Putamen (tissue), 1 donor: ENCODE measurements at places on chromosomes 3 and 15.
A peak's percentile ranks its signal among the peaks of the same experiment; 100 is the strongest.

- no peak for DNase-seq
These were observed 16.2 kb upstream of the CHD2 start for GRCh38 chr15:92883876-92884435.

GRCh38 chr3:32237670-32238452, 619 bp upstream of the CMTM8 start:
- DNase-seq: no peak

DNA sequence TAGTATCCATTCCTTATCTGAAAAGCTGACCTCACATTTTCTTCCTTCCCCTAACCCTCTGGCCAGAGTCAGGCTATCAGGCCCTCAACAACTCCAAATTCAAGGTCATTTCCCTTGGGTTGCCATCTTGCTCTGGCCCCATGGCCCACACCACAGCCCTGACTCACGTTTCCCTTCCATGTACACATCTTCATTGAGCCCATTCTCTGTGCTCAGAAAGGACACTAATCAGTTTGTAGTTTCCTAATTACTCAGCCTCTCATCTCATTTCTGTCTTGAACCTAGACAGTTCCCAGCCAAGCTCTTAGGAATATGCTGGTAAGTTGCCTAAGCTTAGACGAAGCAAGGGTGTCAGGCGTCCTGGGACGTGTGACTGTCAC, 14.9 kb downstream of the TGM5 start:
- no peak for DNase-seq

- DNase-seq: no peak
These were observed 35.9 kb upstream of the MRPS22 start for GRCh38 chr3:139307601-139308555.

DNA sequence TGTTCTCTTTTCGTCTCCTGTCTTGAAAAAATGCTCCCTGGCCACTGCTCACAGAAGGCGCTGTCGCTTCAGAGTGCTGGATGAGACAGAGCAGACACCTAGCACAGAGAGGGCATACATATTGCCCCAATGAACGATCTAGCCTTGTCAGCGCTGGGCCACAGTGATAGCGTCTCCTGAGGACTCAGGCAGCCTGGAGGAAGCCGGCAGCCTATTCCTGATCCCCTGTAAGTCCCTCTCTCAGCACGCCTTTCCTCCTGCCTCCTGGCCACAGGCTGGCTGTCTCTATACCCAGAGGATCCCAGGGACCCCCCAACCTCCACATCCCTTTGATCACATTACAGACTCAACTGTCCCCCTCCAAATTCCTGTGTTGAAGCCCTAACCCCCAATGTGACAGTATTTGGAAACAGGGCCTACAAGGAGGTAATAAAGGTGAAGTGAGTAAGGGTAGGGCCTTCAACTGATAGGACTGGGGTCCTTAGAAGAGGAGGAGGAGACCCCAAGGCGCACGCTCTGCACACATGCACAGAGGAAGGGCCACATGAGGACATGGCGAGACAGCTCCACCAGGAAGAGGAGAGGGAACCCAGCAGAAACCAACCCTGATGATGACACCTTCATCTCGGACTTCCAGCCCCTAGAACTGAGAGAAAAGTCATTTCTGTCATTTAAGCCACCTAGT, 7.5 kb downstream of the PLA2G4F start:
- no peak for DNase-seq

DNA sequence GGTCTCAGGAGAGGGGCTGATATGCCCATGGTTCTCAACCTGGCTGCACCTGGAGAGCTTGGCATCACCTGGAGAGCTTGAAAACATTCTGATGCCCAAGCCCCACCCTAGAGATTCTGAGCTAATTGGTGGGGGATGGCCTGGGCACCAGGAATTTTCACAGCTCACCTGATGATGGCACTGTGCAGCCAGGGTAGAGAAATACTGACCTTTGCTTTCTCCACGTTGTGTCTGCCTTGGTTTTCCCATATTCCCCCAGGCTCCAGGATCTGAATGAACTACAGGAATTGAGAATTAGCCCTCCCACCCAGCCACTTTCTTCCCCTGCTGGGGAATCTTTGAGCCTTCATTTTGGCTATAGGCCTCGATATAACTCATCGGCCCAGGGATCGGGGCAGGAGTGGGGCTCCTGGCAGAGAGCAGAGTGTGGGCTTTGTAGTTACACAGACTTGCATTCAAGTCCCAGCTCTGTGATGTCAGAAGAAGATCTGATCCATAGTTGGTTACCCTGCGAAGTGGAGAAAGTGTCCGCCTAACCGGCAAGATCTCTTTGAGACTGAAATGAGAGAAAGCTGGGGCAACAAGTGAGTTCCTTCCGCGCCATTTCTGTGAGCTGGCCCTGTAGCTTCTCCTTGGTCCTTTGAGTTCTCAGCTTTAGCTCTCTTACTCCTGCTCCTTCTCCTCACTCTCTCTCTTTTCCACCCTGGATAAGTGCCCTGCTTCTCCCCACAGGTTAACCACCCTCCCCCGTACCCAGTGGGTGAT, 33.1 kb upstream of the UBE2Q2 start:
- no peak for DNase-seq

DNA sequence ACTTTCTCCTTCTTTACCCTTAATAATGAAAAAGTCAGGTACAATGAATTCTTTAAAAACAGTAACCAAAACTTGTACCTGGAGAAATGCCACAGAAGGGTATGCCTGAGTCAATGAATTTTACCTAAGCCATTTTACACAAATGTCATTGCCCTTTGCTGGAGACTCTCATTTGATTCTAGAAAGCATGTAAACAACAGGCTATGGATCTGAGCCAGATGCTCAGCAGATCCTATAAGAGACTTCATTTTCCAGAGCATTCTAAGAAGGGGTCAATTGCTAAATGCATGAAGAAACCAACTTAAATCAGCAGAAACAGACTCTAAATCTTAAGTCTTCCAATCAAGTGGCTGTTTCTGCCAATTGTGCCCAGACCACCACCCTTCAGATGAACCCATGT, 83.8 kb upstream of the GALNT15 start:
- no peak for DNase-seq

DNA sequence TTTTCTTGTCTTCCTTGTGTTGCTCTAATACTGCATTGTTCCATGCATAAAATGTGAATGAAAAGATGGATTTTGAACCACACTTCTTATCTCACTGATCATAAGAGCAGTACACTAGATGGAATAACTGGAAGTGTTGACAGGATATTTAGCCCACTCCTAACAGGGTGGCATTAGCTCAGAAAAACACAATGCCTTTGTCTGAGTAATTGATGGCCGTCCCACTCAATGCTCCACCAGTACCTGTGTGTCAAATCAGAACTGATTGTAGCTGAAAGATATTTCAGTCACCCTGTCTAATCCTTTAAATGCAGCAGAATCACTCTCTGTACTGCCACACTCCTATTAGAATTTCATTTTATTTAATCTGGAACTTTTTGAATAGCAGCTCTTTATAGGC, 526.5 kb downstream of the UNC13C start:
- peak; percentile 61 for DNase-seq

DNA sequence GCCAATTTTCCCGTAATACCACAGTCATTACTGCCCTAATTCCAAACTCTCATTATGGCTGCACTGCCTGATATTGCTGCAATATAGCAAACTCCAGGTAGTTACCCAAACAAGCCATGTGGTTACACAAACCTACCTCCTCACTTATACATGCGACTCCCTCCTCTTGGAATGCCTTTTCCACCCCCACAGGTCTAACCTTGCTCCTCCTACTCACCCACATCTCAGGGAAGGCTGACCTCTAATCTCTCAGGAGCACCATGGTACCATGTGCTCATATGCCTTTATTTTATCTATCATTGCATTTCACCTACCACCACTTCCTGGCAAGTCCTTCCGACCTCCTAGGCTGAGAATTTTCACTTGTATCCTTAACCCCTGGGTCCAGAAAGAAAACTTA, 2.9 kb downstream of the RBPMS2 start:
- DNase-seq: no peak

GRCh38 chr3:151912028-151912427, 38.6 kb downstream of the SUCNR1 start:
- DNase-seq: peak; percentile 6

GRCh38 chr15:98753726-98754656, 105.7 kb downstream of the IGF1R start:
- DNase-seq: no peak

DNA sequence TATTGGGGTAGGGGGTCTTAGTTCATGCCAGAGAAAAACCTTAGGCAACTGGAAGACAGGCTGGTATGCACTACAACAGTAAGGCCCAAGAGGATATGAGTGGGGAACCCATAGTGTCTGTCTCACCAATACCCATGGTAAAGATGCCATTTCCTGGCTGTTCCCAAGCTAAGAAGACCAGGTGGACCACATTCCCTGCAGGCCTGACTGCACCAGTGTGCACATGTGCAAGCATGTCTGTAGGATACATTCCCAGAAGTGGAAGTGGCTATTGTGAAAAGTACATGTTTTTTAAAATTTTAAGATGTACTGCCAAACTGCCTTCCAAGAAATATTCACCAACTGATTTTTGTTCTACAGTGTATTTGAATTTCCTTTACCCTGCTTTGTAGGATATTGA, 207.3 kb upstream of the CTNNB1 start:
- no peak for DNase-seq

GRCh38 chr3:124599779-124600693, 130.2 kb upstream of the UMPS start:
- no peak for DNase-seq

DNA sequence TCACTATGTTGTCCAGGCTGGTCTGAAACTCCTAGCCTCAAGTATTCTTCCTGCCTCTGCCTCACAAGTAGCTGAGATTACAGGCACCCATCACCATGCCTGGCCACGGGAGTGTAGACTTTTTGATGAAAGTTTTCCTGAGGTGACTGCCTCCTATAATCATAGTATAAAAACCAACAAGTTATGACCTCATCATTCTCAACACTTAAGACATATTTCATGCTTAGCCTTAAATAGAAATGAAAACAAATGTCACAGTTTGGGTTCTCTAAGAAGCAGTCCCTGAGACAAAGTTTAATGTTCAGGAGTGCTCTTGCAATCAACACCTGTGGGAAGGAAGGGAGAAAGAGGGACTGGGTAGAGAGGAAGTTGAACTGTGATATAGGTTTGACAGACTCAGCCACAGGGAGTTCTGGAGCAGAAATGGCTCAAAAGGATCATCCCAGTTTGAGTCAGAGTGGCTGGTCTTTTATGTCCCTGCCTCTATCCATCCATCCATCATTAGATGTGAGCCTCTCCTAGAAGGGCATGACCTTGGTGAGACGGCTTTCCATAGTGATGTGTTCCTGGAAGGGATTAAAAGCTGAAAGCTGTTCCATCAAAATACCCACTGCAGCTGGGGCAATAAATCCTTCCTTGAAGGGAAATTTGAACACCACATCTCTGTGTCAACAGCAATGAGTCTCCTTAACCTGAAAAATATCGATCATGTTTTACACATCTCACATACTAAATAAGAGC, 16.2 kb upstream of the ABHD5 start:
- DNase-seq: no peak

DNA sequence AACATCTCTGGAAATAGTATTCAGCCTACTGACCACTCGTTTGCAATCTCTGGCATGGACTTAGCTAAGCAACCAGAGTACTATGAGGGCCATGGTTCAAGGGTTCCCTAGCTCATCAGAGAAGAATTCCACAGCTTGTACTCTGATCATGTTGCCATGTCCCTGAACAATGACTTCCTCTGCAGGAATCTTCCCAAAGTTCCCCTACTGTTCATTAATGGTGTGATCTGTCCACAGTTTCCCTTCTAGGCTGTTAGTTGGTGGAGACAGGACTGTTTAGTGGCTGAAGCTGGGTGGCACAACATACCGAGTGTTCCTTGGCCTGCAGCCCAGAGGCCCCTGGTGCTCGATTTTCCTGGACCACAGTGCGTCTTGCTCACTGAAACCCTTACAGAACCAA, 44.4 kb upstream of the GALNT15 start:
- DNase-seq: no peak

GRCh38 chr3:31610700-31611275, 78.1 kb downstream of the STT3B start:
- no peak for DNase-seq

- no peak for DNase-seq
These were observed 28.0 kb upstream of the PLA2G4E start for GRCh38 chr15:42048821-42049200.

GRCh38 chr3:138113326-138113725, 2.1 kb downstream of the DZIP1L start:
- DNase-seq: no peak

DNA sequence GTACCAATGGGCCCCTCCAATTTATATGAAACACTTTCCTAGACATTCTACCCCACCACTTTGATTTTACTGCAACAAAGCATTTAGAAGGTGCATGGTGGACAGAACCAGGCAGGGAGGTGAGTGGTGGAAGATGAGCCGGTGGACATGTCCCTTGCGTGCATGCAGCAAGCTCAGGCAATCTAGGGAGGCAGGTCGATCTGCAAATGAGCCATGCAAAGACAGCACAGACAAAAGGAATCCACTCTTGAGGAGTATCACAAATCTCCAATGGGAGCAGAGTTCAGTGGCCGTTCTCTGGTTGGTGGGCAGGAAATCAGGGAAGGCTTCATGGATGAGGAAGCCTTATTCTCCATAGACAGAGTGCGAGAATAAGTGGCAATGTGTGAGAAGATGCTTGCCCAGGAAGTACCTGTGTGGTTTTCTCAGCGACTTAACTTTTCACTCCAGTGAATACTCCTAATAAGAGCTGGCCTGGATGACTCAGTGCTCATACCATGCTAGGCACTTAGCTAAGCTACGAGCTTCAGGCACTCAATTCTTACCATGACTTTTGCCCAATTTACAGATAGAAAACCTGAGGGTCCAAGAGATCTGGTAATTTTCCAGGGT, 152.5 kb downstream of the FOXP1 start:
- no peak for DNase-seq

DNA sequence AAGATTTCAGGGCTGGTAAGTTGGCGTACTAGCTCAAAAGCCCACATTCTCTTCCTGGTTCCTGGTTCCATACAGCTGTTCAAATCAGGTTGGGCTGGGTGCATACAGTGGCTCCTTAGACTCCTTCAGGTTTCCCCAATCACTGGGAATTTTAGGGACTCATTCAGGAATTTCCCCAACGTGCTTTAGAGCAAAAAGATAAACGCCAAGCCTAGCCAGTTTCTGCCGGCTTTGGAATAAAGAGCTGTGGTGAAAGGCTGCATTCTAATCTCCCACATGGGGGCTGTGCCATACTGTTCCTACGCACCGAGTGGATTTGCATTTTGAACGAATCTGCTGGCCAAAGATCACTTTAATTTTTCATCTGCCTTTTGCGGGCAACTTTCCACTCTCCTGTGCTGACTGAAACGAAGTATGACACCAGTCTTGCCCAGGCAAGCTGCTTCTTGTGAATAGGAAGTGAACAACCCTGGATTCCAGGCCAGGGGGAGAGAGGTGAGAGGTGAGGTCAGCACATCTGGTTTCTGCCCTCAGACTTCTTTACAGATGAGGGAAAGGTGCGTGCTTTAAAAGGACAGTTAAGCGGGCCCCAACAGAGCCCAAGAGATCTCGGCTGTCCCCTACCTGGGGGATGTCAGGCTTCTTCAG, 184.2 kb upstream of the PDZRN3 start:
- no peak for DNase-seq

- no peak for DNase-seq
These were observed 75.0 kb downstream of the ARNT2 start for GRCh38 chr15:80479191-80479590.

GRCh38 chr15:77035584-77035983, 35.3 kb downstream of the TSPAN3 start:
- DNase-seq: no peak
